ENCODE measurements at places on chromosomes 7 and 10.

DNA sequence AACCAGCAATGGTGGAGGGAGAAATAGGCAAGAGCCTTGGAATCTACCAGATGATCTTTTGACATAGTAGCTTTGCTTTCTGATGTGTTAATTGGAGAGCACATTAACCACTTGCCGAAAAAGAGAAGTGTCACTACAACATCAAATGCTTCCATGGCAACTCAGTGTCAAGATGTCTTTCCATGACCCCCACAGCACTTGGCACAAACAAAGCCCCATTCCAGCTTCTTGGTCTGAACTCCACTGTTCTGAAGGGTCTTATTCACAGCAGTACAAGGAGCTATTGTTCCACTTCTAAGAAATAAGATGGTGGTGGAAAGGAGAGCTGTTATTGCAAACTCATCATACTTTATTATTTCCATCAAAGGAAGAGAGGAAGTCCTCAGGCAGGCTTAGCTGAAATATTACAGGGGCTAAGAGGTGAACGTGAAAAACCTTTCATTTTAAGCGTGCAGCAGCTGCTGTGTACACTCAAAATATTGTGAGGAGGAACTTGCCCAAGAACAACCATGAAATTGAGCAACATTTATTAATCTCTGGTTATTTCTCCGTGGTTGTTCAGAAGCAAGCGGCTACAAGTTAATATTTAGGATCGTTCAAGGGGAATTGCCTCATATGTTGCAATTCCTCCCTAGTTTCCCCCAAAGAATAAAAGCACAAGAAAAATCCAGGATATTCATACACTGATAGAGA lies 354.8 kb upstream of the CELF2 start:
- no peak for DNase-seq

DNA sequence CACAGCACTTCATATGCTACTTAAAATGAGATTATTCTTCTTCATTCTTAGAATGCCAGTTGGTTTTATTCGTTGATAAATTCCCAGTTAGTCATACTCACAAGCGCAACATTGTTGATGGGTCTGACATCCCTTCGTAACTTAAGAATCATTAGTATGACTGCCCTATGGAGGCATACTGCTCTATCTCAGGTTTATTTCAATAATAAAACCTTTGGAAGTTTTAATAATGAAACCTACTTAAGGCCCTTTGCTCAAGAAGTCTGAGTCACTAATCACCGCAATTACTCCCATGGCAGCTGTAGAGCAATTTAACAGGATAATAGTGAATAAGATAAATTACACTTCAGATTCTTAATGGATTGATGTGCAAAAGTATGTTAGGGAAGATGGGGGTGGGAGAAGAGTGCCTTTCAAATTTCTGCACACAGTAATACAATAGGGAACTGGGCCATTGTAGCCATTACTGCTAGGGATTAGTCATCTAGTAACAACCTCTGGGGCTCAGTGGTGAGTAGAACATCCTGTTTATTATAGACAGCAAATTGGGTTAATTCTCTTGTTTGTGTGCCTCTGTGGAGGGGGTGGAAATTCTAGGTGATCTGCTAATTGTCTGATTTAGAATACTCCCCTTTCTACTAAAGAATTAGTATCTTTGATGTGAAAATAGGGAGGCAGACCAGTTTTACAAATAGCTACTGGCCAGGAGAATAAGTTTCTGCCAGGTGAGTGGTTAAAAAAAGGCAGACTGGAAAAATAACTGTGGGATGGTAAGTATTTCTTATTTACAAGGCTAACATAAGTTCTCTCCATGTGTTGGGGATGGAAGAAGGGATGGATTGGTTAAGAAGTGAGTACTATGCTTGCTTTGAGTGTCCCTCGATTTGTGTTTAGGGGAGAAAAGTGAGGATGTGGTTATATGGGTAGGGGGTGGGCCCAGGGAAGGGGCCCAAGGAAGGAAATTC lies 74.5 kb upstream of the VKORC1L1 start:
- no peak for DNase-seq

- no peak for DNase-seq
Measured at GRCh38 chr7:3643091-3643490, 342.0 kb downstream of the SDK1 start.

DNA sequence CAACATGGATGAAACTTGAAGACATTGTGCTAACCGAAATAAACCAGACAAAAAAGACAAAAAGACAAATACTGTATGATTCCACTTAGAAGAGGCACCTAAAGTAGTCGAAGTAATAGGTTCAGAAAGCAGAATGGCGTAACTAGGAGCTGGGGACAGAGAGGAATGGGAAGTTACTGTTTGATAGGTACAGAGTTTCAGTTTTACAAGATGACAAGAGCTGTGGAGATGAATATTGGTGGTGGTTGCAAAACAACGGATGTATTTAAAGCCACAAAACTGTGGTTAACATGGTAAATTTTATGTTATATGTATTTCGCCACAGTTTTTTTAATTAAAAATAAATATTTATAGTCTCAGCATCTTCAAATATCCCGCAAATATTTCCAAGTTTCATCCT lies 64.1 kb upstream of the DIP2C start:
- no peak for DNase-seq

- DNase-seq, result no peak
Measured at GRCh38 chr7:117828825-117829224, 44.4 kb downstream of the CTTNBP2 start.

GRCh38 chr10:25177754-25178135 lies 2.9 kb downstream of the GPR158 start:
- DNase-seq, result no peak

GRCh38 chr7:135993950-135994349 lies 16.8 kb upstream of the MTPN start:
- no peak for DNase-seq

DNA sequence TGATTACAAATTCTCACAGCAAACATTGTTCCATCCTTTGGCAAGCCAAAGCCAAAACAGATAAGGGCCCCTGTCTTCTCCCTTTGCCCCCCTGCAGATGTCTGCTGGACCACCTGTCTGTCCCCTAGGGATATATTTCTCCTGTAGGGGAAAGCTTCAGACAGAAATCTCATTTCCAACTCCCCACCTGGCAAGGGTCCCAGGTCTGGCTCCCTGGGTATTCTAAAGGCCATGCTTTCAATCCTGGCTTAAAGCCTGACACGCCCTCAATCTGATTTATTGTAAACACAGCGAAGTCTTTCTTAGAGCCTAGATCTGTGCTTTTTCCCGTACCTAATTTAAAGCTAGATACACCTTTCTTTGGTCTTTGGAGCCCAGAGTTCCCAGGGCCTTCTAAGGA lies 66.1 kb downstream of the KCNMA1 start:
- DNase-seq, result no peak

GRCh38 chr7:121313220-121313792 lies 15.5 kb upstream of the WNT16 start:
- no peak for DNase-seq

- DNase-seq, result no peak
Measured at GRCh38 chr7:8988267-8988666, 554.9 kb downstream of the NXPH1 start.

- no peak for DNase-seq
Measured at GRCh38 chr7:139224219-139224618, 6.8 kb upstream of the UBN2 start.

- no peak for DNase-seq
Measured at GRCh38 chr10:47400251-47400650, 16.2 kb upstream of the ZNF488 start.

GRCh38 chr10:6027929-6028328 lies 34.2 kb downstream of the IL2RA start:
- DNase-seq, result no peak

GRCh38 chr10:20883552-20883951 lies 13.6 kb downstream of the NEBL start:
- no peak for DNase-seq

- no peak for DNase-seq
Measured at GRCh38 chr10:70843333-70843732, 27.6 kb downstream of the SGPL1 start.

GRCh38 chr10:125080984-125081383 lies 79.4 kb downstream of the CTBP2 start:
- no peak for DNase-seq

GRCh38 chr7:120064565-120064964 lies 208.4 kb upstream of the KCND2 start:
- no peak for DNase-seq

All from head of caudate nucleus (tissue), 42 donors.